ENCODE measurements at places on chromosomes 16 and 17.

GRCh38 chr17:869567-870525 is 87.7 kb downstream of the MRM3 start:
- no peak for DNase-seq

GRCh38 chr17:7610641-7611040 is 4.1 kb downstream of the FXR2 start:
- no peak for DNase-seq

DNA sequence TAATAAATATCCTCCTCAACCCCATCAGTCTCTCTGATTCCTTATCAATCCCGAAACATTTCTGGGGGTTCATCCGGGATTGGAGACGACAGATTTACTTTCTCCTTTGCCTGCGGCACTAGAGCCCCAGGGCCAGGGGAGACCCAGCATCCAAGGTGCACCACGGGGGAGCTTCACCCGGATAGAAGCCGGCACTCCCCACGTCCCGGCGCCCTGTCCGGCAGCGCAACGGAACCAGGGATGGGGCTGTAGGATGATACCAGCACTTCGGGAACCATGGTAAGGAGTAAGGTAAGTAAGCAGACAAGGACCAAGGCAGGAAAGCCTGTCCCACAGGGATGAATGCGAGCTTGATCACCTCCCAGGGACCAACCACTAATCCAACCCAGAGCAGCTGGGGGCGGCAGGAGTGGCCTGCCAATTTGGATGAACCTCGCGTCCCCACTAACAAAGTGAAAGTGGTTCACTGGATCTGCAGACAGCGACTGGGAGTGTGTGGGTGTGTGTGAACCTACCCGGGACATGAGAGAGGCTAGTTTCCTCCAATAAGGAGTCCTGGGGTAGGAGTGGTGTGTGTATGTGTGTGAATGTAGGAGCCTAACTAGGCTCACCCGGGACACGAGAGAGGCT is 11.9 kb downstream of the POLR3K start:
- DNase-seq, result no peak

GRCh38 chr17:12510535-12510934 is 155.2 kb upstream of the MYOCD start:
- no peak for DNase-seq

GRCh38 chr16:23031508-23032098 is 117.6 kb downstream of the USP31 start:
- DNase-seq, result no peak

GRCh38 chr17:63967953-63968352 is 4.8 kb downstream of the SCN4A start:
- no peak for DNase-seq

DNA sequence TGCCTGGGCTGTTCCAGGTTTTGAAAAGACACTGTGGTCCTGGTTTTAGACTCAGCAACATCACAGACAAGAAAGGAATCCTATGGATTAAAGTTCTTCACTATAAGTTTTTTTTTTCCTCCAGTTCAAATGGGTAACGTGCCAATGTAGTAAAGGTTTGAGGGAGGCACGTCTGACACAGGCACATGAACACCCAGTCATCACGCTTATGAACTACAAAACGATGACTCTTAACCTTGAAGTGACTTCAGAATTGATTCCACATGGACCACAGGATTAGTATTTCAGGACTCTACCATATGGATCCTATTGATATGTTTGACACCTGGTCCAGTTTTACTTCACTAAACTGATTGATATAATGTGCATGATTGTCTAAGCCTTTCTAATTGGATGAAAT is 2.3 kb downstream of the PRMT7 start:
- no peak for DNase-seq

- no peak for DNase-seq
These were observed 12.0 kb upstream of the CDYL2 start for GRCh38 chr16:80816356-80816755.

GRCh38 chr17:74922172-74922571 is 883 bp downstream of the USH1G start:
- DNase-seq, result no peak

DNA sequence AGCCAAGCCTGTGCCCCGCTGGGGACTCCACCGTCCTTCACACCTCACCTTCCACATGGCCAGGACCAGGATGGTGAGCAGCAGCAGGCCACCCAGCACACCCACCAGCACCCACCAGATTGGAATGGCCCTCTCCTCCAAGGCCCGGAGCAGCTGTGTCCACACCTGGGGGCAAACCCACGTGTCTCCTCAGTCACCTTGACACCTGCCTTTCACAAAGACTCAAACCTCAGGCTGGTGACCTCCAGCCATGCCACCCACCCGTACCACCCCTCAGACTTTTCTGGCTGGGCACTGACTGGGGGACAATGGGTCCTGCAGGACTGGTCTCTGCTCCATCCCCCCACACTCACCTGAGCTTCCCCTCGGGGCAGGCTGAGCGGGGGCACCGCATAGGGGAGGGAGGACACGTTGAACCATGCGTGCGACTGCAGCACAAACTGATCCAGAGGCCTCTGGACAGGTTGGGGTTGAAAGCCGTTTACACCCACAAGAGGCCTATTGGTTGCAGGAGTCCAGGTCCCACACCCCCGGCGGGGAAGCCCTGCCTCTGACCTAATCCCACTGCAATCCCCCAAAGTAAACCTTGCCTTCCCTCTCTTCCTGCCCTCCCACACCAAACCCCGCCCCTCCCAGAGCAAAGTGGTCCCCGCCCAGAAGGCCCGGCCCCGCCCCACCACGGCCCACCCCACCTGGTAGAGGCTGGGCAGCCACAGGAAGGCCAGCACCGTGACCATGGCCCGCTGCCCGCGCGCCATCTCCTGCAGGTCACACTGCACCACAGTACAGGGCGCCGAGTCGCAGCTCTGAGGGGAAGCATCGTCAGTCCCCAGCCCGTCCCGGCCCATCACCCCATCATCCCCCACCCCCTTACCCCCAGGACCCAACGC is 10.9 kb upstream of the FAM171A2 start:
- DNase-seq, result peak; percentile 45

- no peak for DNase-seq
These were observed 3.6 kb downstream of the KRT17 start for GRCh38 chr17:41620583-41621434.

DNA sequence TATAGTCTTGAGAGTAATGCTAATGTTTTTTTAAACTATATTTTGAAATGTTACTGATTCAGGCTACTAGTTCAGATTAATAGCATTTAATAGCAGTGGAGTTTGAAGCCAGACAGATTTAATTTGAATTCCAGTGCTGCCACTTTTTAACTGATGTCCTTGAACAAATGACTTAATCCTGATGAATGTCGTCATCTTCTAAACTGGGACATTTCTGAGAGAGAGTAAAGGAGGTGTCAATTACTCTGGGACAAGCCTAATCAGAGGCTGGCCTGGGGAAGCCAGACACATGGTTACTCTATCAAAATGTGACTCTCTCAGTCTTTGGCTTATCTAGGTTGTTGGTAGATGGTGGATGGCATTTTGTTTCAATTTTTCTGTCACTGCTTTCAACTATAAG is 246.7 kb downstream of the HS3ST3A1 start:
- no peak for DNase-seq

DNA sequence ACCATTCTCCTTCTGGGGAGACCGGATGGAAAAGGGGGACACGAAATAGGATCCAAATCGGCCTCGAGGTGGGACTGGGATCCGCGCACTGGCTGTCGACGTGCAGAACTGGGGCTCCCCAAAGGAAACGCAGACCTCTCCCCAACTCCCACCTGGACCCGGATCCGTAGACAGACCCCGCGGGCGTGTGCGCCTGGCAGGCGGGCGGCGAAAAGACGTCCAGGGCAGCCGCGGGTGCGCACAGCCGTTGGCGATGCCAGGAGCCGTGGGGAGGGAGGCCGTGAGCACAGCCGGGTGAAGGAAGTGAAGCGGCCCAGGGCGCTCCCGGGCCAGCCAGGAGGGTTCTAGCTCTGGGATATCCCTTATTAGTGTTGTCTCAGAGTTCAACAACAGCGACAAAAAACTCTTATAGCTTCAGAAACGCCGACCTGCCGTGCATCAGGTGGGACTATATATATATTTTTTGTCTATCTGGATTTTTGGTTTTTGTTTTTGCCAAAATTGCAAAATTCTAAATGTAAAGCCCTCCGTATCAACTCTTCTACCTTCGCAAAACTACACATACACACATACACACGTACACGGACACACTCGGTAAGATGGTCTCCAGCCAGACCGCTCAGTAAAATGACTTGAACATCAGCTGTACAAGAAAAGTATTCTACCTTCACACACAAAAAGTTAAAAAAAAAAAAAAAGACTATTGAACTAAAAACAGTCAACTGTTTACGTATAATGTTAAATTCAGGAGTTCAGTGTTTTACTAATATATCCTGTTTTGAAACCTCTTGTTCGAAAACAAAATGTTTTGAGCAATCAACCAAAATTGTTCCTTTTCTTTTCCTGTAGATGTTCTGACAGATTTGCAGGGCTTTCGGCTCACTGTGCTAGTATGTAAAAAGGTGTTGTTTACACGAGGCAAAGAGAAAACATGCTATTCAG is 5.2 kb upstream of the AATF start:
- DNase-seq, result no peak

GRCh38 chr16:3495176-3495575 is at the start of gene C16orf90:
TSS of gene C16orf90 (minus strand) at chr16:3495489. CDS start at chr16:3495421, 68 bp downstream.
- DNase-seq, result no peak

GRCh38 chr16:68065716-68066305 is 19.4 kb upstream of the NFATC3 start:
- no peak for DNase-seq

- no peak for DNase-seq
These were observed 29.6 kb upstream of the PVALEF start for GRCh38 chr17:81135505-81136278.

DNA sequence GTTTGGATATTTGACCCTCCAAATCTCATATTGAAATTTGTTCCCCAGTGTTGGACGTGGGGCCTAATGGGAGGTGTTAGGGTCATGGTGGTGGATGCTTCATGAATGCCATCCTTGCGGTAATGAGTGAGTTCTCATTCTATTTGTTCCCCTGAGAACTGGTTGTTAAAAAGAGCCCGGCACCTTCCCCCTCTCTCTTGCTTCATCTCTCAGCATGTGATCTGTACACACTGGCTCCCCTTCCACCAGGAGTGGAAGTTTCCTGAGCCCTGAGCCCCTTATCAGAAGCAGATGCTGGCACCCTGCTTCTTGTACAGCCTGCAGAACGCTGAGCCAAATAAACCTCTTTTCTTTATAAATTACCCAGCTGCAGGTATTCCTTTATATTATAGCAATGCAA is 25.6 kb downstream of the PIK3R6 start:
- no peak for DNase-seq

DNA sequence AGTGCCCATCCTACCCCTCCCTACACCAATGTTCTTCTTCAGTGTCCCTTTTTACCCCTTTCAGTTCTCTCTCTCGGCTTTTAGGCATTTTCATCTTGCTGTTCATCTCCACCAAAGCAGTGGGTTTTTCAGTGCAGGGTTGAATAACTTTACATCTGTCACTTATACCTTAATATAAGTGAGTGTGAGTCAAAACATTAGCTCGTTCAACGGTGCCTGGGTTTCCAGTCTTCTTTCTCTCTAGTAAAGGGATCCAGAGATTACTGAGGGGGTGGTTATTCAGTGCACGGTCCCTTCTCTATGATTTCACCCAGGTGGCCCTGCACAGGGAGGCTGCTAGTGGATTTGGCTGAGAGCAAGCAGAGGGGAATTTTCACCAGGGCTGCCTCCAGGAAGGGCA is 210.6 kb upstream of the CDH5 start:
- no peak for DNase-seq

- DNase-seq, result peak; percentile 32
These were observed 137.2 kb upstream of the RPH3AL start for GRCh38 chr17:489758-490329.

- DNase-seq, result no peak
These were observed 1.1 kb upstream of the DOC2A start for GRCh38 chr16:30011714-30012504.

DNA sequence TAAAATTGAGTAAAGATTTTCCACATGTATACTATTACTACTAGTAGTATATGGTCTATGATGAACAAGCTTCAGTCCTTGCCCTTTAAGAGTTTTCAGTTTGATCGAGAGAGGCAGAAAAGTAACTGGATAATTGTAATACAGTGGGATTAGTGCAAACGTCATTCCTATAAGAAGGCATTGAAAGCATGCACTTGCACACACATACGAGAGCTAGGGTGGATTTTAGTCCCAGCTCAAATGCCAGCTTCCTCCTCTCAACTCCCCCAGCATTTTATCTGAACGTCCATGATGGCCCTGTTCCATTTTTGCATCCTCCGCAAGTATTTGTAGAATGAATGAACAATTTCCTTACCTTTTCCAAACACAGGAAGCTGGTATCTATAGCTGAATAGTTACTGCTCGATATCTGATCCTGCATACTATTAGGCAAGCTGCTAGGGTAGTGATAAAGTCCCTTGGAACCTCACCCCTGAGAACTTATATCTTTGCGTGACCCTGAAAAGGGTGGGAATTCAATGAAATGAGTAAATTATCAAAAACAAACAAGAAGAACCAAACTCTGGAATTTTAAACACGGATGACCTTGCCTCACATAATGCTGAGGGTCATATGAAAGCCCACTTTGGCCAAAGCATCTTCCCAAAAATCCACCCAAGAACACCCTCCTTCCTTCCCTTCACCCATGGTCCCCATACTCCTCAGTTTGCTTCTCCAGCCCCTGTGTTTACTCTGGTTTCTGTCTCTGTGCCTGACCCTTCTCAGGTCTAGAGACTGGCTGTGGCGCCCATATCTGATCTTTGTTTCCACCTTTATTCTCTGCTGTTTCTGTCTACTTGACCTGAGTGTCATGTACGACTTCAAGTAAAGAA is 60.5 kb downstream of the TMEM100 start:
- no peak for DNase-seq

GRCh38 chr16:27531186-27531585 is 18.5 kb downstream of the GTF3C1 start:
- DNase-seq, result no peak

DNA sequence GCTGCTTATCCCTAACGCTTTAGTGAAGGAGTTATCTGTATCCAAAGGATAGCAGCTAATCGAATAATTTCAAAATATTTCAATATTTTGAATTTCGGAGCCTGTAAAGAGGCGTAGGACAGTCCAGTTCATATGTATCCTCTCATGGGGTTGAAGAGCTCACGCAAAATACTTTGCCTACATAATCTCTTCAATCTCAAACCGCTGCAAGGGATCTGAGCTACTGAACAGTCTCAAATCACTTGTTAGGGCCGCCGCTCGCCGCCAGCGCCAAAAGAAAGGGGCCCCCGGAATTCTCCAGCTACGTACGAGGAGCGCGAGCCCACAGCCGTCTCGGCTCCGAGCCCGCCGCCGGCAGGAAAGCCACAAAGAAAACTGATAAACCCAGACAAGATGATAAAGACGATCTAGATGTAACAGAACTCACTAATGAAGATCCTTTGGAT is 601 bp upstream of the RFWD3 start:
- peak; percentile 51 for DNase-seq

All from colonic mucosa (tissue), 4 donors.